NCI-H748 treated with DMSO at 0.1 percent for 48 hours (cell line): ENCODE measurements at places on chromosomes 2 and 18.
A peak's percentile ranks its signal among the peaks of the same experiment; 100 is the strongest.

- DNase-seq = no peak
These were observed 35.0 kb downstream of the SLC3A1 start for GRCh38 chr2:44310287-44310686.

- no peak for DNase-seq
These were observed 6.4 kb downstream of the VRK2 start for GRCh38 chr2:58052978-58053377.

- no peak for DNase-seq
These were observed 61.3 kb downstream of the GDF7 start for GRCh38 chr2:20728114-20728758.

GRCh38 chr18:48123324-48123723, 192.9 kb upstream of the SMAD2 start:
- DNase-seq = no peak

- DNase-seq = no peak
These were observed 38.0 kb upstream of the PCBP1 start for GRCh38 chr2:70049255-70049654.

GRCh38 chr2:154195644-154196195, 324.0 kb downstream of the GALNT13 start:
- peak; percentile 39 for DNase-seq

DNA sequence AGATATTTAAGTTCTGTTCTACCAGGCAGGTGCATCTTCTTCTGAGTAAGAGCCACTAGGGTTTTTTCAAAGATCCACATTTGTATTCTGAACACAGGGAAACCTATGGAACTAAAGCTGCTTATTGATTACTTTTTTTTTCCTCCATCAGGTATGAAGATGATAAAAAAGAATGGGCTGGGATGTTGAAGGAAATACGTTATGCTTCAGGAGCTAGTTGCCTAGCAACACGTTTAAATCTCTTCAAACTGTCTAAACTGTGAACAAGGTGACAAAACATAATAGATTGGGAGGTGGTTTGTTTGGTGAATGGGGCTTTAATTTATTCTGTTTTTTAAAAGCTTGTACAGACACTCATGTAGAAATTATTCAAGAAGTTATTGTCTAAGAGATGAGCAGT, 15.9 kb downstream of the KLHL41 start:
- peak; percentile 75 for DNase-seq

- no peak for DNase-seq
These were observed 72.7 kb upstream of the LCLAT1 start for GRCh38 chr2:30374380-30374779.

DNA sequence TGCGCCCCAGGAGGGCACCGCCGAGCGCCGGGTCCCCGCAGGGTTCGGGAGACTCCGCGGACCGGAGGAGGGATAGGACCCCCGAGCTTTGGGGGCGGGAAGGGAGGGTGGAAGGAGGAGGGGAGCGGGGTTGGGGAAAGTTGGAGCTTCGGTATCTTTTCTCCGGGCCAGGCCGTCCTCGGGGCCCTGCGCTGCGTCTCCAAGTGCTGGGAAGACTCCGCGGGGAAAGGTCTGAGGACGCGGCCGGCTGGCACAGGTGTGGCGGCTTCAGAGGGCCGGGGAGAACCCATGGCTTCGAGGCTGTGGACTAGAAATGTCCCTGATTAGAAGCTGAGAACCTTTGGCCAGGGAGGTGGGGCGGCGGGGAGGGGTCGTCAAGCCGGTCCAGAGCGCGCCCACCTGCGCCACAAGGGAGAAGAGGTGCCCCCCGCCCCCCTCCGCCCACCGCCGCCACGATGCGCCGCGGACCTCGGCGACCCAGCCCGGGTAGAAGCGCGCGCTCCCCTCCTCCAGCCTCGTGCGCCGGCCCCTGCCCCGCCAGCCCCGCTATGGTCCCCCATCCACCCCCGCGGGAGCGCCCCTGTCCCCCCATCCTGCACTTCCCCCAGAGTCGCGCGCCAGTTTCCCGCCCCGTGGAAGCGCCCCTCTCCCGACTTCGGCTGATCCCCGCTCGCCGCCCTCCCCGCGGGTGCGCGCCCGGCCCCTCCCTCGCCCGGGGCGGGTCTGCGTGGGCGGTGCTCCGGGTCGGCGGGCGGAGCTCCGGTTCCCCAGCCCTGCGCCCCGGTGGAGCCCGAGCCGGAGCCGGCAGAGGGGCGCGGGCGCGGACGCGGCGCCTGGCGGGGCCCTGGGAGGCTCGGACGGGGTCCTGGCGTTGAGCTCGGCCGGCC, at the start of gene SNTG2:
TSS of gene SNTG2 (plus strand) at position 770 of the 887 bp plus-strand sequence. CDS start 148 bp downstream, outside the sequence.
- DNase-seq = peak; percentile 17

DNA sequence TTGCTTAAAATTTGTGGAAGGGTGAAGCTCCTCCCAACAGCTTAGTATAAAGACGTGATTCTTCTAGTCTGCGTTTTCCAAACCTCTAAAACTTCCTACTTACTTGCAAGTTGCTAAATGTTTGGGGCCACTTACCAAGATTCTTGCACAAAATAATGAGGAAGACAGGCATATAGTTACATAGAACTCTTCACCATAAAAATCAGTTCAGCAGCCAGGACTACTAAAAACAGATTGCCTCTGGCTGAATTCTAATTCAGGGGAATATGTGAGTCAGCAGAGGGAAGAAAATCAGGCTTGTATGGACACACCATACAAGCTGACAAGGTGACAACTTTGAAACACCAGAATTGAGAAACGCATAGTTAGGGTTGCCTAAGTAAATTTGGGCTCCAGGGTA, 2.8 kb upstream of the PEX13 start:
- DNase-seq = no peak

GRCh38 chr2:46913471-46914381, 1.9 kb downstream of the MCFD2 start:
- DNase-seq = no peak

DNA sequence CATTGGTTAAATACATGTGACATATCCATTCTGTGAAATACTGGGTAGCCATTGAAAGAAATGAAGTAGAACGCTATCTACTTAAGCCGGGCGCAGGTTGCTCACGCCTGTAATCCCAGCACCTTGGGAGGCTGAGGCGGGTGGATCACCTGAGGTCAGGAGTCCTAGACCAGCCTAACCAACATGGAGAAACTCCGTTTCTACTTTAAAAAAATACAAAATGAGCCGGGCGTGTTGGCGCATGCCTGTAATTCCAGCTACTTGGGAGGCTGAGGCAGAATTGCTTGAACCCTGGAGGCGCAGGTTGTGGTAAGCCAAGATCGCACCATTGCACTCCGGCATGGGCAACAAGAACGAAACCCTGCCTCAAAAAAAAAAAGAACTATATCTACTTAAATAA, 45.7 kb upstream of the ASPRV1 start:
- DNase-seq = no peak

DNA sequence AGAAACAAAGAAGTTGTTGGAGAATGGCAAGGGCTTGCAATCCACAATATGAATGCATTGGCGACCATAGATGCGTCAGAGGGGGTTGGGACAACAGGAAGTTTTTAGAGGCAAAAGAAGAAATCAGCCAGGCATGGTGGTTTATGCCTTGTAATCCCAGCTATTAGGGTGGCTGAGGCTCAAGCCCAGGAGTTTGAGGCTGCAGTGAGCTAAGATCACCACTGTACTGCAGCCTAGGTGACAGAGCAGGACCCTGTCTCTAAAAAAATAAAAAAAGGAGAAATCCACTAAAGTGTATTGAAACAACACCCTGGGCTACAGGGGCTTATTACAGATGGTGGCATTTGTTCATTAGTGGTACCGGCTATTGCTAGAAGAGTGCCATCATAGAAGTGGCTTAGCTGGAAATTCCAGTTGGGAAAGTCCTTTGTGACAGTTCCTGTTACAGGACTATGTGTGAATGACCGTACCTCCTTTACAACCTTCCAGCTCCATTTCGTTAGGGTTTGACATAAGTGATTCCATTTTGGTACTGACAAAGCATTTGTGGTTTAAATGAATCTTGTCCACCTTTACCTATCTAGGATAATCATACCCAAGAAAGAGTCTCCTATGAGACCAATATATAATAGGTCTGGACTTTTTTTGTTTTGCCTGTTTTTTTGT, 10.7 kb upstream of the WDSUB1 start:
- no peak for DNase-seq

GRCh38 chr2:115910270-115910669, 1467.8 kb downstream of the DPP10 start:
- no peak for DNase-seq

DNA sequence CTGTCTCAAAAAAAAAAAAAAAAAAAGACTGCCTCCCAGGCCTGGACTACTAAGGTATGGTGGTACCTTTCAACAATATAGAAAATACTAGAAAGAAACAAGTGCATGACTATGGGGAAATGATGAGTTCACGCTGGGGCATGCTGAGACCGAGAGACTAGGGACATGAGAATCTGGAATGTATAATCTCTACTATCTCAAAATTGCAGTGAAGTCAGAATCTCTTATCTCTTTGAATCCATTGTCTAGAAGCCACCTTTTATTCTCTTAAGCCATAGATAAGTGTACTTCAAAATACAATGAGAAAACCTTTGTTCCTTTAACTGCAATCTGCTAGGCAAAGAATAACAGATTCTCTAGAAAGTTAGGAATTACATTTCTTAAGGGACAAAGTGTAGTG, 5.6 kb downstream of the FRZB start:
- no peak for DNase-seq

DNA sequence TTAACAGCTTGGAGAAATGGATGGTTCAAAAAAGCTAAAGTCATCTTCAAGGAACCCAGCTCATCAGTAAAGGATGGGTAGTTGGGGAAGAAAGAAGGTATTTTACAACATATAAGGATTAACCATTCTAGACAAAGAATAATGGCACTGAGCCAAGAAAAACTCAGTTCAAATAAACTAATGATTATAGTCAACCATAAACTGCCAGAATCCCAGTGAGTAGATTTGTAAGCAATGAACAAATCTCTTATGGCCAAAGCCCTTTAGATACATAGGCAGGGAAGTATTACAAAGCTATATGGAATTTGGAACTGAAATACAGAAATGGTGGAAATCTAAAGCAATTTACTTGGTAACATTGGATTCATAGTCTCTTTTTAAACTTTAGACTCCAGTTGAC, 92.4 kb upstream of the ZFP36L2 start:
- no peak for DNase-seq

DNA sequence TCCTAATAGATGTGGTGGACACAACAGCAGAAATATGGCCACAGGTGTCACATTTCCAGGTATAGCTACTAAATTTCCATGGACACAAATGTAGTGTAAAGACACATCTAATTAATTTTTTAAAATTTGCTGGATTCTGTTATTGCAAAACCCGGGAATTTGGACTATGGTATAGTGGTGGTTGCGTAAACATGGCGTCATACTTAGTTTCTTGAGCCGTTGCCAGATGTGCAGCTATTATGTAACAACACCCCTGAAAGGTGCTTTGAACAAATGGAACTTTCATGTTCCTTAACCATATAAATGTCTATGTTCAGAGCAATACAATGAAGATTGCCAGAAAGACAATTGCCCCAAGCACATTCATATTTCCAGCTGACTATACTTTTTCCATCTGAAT, 85.9 kb downstream of the HRH4 start:
- DNase-seq = no peak

- DNase-seq = no peak
These were observed 61.4 kb upstream of the RNF152 start for GRCh38 chr18:61954096-61954746.

DNA sequence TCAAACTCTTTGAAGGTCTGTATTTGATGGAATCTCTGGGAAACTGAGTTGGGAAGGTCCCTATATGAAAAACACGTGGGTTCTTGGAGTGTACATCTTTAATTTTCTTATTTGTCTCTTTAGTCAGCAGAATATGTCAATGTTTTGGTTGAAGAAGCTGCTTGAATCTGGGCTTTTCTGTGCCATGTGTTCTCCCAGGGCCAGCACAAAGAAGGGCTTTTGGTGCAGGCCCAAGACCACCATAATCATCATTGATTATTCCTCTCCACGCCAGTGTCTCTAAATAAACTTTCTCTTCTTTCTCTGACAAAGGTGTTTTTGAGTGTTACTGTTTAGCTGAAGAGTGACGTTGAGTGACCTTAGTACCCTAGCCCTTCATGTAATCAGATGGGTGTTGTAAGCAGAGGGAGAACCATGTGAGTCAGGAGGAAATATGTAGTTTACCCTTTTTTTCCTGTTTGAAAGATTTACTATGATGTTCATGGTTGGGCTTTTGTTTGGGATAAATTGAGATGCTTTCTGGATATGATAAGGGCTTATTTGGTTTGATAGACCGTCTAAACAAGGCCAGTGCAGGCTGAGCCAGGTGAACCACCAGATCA, 11.6 kb upstream of the TNP1 start:
- no peak for DNase-seq

DNA sequence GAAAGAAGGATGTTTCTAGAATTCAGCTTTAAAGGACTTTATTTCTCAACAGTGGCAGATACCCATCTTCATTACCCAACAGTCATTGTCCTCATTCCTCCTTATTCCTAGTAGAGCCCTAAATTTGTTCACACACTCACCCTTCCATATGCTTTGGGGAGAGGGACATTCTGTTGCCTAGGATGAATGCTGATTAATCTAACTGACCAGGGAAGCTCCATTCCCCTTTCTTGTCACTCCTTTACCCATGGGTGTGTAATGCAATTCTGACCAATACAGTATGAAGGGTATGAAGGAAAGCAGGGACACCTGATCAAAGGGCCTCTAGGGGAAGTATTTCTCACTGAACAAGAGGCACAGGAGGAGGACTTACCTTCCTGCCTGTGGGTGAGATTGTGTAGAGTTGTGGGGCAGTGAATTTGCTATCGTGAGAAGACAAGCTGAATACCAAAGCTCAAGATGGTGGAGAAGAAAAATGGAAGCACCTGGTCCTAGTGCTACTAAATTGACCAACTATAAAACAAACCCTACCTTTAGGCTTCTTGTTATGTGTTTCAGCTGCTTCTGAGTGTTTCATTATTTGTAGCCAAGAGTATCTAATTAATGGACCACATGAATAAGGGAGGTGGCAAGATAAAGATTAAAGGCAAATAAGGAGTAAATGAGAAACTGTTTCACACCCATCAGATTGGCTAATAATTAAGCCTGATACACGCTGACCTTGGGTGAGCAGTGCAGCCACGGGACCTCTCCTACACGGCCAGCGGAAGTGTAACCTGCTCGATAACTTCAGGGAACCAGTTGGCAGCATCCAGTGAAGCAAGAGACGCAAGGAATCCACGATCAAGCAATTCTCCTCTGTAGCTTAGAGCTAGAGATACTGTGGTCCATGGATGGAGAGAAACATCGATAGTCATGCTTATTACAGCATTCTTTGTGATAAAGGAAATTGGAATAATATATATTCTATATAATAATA, 202.3 kb downstream of the MYCN start:
- no peak for DNase-seq

DNA sequence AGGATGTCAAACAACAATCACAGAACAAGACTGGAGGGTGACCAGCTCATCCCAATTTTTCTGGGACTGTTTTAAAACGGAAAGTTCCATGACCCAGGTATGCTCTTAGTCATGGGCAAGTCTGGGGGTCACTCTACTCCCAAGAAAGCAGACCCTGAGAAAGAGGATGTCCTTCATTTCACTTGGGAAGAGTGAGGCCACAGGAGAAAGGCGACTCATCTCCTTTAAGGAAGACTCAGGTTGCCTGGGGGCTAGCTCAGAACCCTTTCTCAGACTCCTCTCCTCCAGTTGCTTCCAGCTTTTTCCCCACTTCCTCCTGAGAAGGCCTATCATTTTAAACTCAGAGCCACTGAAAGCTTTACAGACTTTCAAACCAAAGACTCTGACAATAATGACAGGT, 9.3 kb downstream of the RNF152 start:
- no peak for DNase-seq
